Testis (tissue), 5 donors: ENCODE measurements at places on chromosomes 4 and X. TPM values are rescaled to one million over a fixed set of nuclear protein-coding genes. Genes with fewer than 3 reads are reported as not detected.

The SPARCL1 gene
- total RNA-seq: 110 TPM

The FGFR3 gene
- 79.6 TPM for total RNA-seq

DNA sequence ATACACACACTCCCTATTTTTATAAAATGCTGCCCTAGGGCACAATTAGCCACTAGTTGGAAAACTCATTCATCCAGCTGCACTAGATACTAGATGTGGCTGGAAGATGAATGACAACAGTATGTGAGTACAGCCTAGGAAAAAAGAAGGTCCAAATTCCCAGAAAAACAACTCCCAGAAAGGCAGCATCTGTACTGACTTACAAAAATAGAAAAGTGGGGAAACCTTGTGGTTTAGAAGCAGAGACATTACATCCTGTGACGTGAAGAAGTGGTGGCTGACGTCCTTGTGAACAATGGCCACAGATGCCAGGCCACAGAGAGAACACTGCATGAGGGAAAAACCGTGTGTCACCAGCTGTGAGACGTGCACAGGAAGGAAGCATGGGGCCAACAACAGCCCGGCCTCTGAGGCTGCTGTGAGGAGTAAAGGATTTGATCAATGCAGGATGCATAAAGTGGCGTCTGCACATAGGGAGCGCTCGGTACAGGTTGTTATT, 81.2 kb downstream of the SPRY1 start:
- no peak overlapping the region for H3K4me3 ChIP-seq
- H3K27ac ChIP-seq: no peak overlapping the region
- H3K27me3 ChIP-seq: no peaks in the 10 kb centered on the region
- no peaks in the 10 kb centered on the region for H3K4me1 ChIP-seq
- H3K36me3 ChIP-seq: no peaks in the 10 kb centered on the region

The SPANXA2 gene
- 8.3 TPM for total RNA-seq

DNA sequence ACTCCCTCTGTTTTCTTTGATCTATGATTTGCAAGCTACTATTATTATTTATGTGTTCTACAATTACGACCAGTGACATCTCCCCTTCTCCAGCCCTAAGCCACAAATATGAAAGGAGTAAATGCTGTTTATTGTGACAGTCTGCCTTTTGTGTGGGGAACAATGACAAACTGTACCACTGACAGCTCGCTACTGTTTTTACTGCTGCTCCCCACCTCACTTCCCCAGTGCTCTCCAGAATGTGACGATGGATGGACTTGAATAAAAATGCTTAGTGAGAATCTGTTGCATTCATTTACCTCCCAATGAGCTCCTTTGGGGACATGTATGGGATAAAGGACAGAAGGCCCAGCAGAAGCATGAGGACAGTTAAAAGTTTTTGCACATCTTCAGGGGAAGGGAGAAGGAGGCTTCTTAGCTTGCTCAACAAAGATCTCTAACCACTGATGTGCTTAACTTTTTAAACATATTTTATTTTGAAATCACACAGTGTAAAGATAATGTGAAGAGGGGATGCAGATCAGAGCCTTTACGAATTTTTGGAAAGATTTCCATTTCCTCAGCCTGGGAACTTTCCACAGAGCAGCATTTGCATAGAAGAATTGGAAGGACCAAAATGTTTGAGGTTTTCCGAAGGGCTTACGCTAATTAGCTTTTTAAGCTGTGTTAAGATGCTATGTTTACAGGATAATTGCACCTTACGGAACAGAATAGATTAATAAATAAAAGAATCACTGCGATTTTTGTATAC, 485.1 kb upstream of the TENM3 start:
- no peaks in the 10 kb centered on the region for H3K27me3 ChIP-seq
- H3K4me3 ChIP-seq: no peak overlapping the region
- H3K4me1 ChIP-seq: no peaks in the 10 kb centered on the region
- H3K36me3 ChIP-seq: no peaks in the 10 kb centered on the region
- DNase-seq: no peak

The XAGE1A gene
- total RNA-seq: 14.4 TPM

GRCh38 chrX:47879463-47879862, 42.8 kb downstream of the ZNF81 start:
- no peak overlapping the region for H3K4me3 ChIP-seq
- H3K4me1 ChIP-seq: no peaks in the 10 kb centered on the region

DNA sequence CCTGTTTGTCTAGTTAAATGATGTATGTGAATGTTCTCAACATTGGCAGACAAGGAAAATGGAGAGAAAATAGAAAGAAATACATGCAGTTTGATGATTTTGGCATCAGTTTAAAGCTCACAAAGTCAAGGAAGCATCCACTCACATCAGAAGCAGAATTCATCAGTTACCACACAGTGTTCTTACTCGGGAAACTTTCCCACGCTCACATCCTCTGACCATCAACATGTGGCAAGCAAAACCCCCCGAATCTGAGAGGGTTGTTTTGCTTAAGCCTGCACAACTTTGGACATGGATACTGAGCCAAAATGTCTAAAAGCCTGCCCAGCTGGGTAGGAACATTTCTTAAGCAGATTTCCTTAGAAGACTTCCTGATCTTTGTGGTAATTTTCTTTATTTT, 407.6 kb downstream of the ANKRD50 start:
- no peaks in the 10 kb centered on the region for H3K36me3 ChIP-seq
- H3K27ac ChIP-seq: no peak overlapping the region
- no peak for DNase-seq
- H3K4me1 ChIP-seq: no peaks in the 10 kb centered on the region
- H3K27me3 ChIP-seq: no peaks in the 10 kb centered on the region

The TBCK gene
- 67.1 TPM for total RNA-seq

The KIAA1210 gene
- total RNA-seq: 245 TPM

DNA sequence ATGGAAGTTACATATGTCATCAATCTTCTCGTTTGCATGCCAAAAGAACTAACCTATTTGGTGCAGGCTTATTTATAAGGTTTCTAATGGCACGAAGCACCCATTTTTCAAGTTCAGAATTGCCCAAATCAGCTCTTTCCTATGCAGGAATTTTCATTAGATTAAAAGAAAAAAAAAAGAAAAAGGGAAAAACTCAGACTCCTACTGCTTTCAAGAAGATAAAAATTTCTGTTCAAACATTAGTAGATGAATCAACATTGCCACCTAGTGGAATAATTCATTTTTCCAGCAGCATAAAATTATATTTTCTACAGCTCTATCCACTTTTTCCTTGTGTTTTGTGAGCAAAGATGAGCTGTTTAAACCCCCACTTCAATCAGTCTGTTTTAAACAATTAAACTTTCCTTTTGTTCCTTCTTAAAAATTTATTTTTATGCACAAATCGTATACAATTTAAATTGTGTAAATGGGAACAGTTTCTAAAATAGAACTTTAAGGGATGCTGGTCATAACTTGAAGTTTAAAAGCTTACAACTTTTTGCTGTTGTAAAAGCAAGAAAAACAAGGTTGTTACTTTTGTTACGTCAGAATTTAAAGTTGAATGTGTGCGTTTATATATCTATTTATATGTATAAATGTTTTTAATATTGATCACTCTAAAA, 309.9 kb downstream of the ARAP2 start:
- H3K4me1 ChIP-seq: no peaks in the 10 kb centered on the region
- no peaks in the 10 kb centered on the region for H3K27me3 ChIP-seq
- no peaks in the 10 kb centered on the region for H3K36me3 ChIP-seq

The USP17L25 gene
- total RNA-seq: not detected

DNA sequence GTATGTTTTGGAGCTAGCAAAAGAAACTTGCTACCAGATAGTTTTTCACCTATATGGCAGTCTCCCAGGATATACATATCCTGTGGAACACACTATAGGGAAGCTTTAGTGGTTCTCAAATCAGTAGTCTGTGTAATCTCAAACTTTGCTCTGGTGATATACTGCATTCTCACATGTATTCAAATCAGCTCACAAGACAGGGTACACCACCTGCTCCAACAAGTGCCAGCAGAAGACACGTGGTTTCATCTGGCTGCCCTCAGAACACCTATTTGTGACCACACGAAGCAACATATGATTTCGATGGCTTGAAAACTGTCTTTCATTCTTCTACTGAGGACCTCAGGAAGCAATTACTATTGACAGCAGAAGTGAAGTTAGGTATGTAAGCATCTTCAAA, 37.7 kb downstream of the BCLAF3 start:
- H3K27me3 ChIP-seq: no peaks in the 10 kb centered on the region
- no peaks in the 10 kb centered on the region for H3K4me1 ChIP-seq
- DNase-seq: no peak
- H3K27ac ChIP-seq: no peak overlapping the region

The SPANXN4 gene
- total RNA-seq: 1.4 TPM

GRCh38 chrX:7074908-7075204, 72.7 kb upstream of the STS start:
- H3K27ac ChIP-seq: no peak overlapping the region
- H3K27me3 ChIP-seq: no peaks in the 10 kb centered on the region
- no peaks in the 10 kb centered on the region for H3K36me3 ChIP-seq

The RAB40AL gene
- total RNA-seq: 3.8 TPM

The SORCS2 gene
- total RNA-seq: 2.7 TPM

DNA sequence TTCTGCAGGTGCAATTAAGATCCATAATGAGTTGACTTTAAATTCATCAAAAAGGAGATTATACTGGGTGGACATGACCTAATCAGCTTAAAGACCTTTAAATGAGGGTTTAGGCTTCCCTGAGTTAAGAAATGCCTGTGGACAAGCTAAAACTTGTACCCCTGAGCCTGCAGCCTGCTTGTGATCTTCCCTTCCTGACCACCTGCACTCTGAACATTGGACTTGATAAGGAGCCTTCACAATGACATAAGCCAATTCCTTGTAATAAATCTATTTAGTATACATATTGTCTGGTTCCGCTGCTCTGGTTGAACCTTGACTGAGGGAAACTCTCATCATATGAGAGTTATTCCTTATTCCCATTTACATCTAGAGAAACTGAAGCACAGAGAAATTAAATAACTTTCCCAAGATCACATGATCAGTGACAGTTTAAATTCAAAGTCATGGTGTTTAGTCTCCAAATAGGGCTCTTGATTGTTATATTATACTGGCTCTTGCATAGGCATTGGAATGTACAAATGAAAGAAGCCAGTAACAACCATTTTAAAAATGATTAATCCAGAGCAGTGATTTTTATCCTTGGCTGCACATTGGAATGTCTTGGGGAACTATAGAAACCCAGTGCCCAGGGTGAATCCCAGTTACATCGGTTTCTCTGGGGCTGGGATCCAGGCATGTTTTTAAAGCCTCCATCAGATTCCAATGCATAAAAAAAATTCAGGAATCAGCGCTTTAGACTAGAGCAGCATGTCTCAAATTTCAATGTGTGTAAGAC, 136.1 kb downstream of the MSL3 start:
- no peak overlapping the region for H3K27ac ChIP-seq
- DNase-seq: no peak
- no peaks in the 10 kb centered on the region for H3K36me3 ChIP-seq
- H3K4me1 ChIP-seq: no peaks in the 10 kb centered on the region
- H3K27me3 ChIP-seq: no peaks in the 10 kb centered on the region

- H3K36me3 ChIP-seq: no peaks in the 10 kb centered on the region
- H3K4me3 ChIP-seq: no peak overlapping the region
- H3K27me3 ChIP-seq: no peaks in the 10 kb centered on the region
- H3K4me1 ChIP-seq: no peaks in the 10 kb centered on the region
- no peak overlapping the region for H3K27ac ChIP-seq
Measured at GRCh38 chr4:105352826-105353225, 121.0 kb downstream of the PPA2 start.

The ESX1 gene
- 41.7 TPM for total RNA-seq

DNA sequence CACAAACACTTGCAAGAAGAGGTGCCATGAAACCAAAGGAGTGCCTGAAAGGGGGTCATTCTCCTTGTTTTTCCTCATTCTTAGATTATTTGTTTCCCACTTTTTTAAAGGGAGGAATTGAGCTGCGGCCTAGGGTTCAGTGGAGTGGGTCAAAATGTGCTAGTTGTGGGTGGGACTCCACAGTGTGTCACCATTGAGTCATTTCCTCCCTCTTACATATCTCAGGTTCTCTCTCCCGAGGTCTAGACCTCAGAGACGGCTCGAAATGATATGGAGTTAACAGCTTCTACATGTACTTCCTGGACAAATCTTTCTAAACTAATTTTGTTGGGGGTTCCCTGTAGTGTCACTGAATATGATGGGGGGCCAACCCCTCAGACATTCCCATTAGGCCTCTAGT, 328.4 kb upstream of the SPANXN1 start:
- no peak for DNase-seq
- no peaks in the 10 kb centered on the region for H3K4me1 ChIP-seq
- H3K27ac ChIP-seq: no peak overlapping the region
- no peaks in the 10 kb centered on the region for H3K36me3 ChIP-seq
- no peaks in the 10 kb centered on the region for H3K27me3 ChIP-seq

- DNase-seq: no peak
- H3K4me3 ChIP-seq: no peak overlapping the region
- H3K27me3 ChIP-seq: no peaks in the 10 kb centered on the region
Measured at GRCh38 chrX:7318661-7319060, 170.7 kb upstream of the PUDP start.

DNA sequence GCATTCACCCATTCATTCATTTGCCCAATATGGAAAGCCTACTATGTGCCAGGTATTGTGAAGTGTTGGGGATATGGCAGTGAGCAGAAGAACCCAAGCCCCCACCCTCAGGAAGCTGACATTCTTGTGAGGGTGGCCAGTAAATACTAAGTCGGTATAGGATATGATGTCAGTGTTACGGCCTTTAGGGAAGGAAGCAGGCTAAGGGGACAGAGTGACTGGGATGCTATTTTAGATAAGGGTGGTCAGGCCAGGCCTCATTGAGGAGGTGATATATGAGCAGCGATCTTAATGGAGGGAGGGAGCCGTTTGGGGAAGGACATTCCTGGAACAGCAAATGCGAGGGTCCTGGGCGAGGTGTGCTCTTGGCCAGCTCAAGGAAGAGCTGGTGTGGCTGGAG, 2.0 kb downstream of the ATP6AP1 start:
- no peak for DNase-seq
- H3K4me1 ChIP-seq: no peaks in the 10 kb centered on the region
- H3K27me3 ChIP-seq: no peaks in the 10 kb centered on the region

DNA sequence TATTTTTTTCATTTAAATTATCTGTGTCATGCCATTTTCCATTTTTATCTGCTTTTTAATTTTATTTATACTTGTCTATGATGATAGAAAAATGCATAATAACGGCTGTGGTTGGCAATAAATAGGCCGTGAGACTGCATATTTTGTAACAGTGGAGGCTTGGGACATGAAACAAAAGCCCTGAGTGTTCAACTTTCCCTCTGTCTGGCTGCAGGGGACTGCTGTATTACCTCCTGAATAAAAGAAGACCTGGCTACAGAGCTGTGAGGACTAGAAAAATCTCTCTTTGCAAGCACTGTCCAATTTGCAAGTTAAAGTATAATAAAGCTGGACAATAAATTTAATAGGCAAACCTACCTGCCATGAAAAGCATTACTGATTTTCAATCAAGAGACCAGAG, 82.1 kb downstream of the MAGEB10 start:
- no peaks in the 10 kb centered on the region for H3K27me3 ChIP-seq
- no peaks in the 10 kb centered on the region for H3K36me3 ChIP-seq
- H3K4me3 ChIP-seq: no peak overlapping the region
- H3K4me1 ChIP-seq: no peaks in the 10 kb centered on the region
- H3K27ac ChIP-seq: no peak overlapping the region
- no peak for DNase-seq

The SPOCK3 gene
- 0.68 TPM for total RNA-seq

- no peak overlapping the region for H3K4me3 ChIP-seq
- H3K36me3 ChIP-seq: no peaks in the 10 kb centered on the region
- no peaks in the 10 kb centered on the region for H3K4me1 ChIP-seq
- H3K27me3 ChIP-seq: no peaks in the 10 kb centered on the region
Measured at GRCh38 chrX:136115126-136115903, 32.0 kb upstream of the FHL1 start.
